ENCODE measurements at places on chromosomes 1 and 21. TPM values are rescaled to one million over a fixed set of nuclear protein-coding genes. Genes with fewer than 3 reads are reported as not detected.

LEFTY1 gene
- not detected for total RNA-seq

LAMC1 gene
- total RNA-seq = 408 TPM

DISC1 gene
- total RNA-seq = 4.3 TPM

TDRD10 gene
- total RNA-seq = not detected

RAD54L gene
- 0.66 TPM for total RNA-seq

FCER1A gene
- total RNA-seq = not detected

CLCA1 gene
- not detected for total RNA-seq

CFAP107 gene
- total RNA-seq = under 0.01 TPM

RYR2 gene
- total RNA-seq = 0.17 TPM

RGS16 gene
- 0.33 TPM for total RNA-seq

RAB3B gene
- total RNA-seq = 7.2 TPM

KAZN gene
- 5.0 TPM for total RNA-seq

C8B gene
- not detected for total RNA-seq

AVPR1B gene
- not detected for total RNA-seq

OR2L5 gene
- total RNA-seq = not detected

CELA3B gene
- not detected for total RNA-seq
